Stimulated activated CD8-positive, alpha-beta memory T cell treated with anti-CD3 and anti-CD28 coated beads, Interleukin-12 subunit alpha, Interleukin-12 subunit beta, amount 100 ng/mL, for 4 hours (primary cell): ENCODE measurements at places on chromosomes 11 and 22.

DNA sequence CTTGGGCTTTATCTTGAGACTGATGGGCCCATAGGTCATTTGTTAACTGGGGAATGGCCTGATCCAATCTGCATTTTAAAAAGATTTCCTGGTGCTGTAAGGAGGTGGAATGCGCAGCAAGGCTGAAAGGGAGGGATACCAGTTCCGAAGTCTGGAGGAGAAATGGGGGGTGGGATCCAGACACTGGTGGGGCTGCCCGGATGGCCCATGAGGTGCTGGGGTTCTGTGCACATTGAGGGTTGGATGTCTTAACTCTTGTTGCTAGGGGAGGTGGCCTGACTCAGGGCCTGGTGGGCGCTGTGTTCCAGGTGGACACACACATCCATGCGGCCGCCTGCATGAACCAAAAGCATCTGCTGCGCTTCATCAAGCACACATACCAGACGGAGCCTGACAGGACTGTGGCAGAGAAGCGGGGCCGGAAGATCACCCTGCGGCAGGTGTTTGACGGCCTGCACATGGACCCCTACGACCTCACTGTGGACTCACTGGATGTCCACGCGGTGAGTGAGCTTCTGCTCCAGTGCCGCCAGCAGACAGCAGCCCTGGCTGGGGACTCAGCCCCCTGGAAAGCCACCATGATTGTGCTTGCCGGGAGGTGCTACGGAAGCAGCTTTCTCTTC lies 38.1 kb downstream of the AMPD3 start:
- DNase-seq = no peak

- DNase-seq = no peak
Observed at GRCh38 chr11:14420223-14420622, 61.2 kb upstream of the RRAS2 start.

- DNase-seq = no peak
Observed at GRCh38 chr11:82634091-82634490, 99.6 kb downstream of the FAM181B start.

- DNase-seq = no peak
Observed at GRCh38 chr22:28589102-28589750, 90.4 kb downstream of the TTC28 start.

GRCh38 chr22:29187831-29188230 lies 17.9 kb upstream of the EMID1 start:
- no peak for DNase-seq

DNA sequence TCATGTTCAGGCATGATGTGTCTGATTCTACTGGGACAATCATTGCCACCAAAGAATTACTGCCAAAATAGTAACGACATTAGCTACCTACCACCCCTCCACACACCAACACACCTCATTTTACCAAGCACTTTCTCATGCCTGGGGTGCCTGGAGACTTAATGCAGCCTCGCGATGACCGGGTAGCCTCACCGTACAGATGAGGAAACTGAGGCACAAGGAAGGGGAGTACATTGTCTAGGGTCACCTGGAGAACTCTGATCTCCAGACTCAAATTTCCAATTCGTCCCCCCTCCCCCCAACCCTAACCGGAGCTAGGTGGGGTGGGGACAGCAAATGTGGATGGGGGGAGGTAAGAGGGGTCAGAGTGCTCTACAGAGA lies 2.7 kb upstream of the RTN4RL2 start:
- no peak for DNase-seq

DNA sequence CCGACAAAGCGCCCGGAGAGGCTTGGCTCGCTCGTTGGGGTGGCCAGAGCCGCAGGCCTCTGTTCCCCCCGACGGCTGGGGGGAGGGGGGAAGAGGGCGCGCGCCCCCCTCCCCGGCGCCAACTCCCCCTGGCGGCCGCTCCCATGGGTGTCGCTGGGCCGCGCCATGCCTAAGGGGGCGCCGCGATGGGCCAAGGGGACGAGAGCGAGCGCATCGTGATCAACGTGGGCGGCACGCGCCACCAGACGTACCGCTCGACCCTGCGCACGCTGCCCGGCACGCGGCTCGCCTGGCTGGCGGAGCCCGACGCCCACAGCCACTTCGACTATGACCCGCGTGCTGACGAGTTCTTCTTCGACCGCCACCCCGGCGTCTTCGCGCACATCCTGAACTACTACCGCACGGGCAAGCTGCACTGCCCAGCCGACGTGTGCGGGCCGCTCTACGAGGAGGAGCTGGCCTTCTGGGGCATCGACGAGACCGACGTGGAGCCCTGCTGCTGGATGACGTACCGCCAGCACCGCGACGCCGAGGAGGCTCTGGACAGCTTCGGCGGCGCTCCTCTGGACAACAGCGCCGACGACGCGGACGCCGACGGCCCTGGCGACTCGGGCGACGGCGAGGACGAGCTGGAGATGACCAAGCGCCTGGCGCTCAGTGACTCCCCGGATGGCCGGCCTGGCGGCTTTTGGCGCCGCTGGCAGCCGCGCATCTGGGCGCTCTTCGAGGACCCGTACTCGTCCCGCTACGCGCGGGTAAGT lies 1.4 kb downstream of the KCNC1 start:
- no peak for DNase-seq

DNA sequence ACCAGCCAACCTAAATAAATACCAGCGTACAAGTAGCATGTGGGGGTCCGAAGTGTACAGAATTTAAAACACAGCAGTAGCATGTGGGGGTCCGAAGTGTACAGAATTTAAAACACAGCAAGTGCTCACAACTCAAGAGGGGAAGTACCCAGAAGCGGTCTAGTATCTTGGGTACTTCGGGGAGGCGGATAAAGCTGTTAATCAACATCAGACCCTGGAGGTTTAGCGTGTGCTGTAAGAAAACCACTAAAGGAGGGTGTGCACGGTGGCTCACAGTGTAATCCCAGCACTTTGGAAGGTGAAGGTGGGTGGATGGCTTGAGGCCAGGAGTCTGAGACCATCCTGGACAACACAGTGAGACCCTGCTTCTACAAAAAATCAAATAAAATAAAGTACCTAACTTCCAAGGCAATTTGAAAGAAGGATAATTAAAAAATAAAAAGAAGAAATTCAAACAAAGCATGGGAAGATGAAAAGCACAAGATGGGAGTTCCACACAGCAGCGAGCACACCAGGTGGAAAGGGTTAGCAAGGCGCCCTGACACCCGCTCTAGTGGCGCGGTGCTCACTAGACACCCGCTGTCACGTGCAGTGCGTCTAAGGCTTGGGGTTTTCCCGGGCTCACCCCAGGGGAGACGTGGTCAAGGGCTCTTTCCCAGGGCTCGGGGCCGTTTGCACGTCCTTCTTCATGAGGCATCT lies 35.0 kb upstream of the MOB2 start:
- no peak for DNase-seq
